Astrocyte of the spinal cord (primary cell): ENCODE measurements at places on chromosomes 3 and 15.

GRCh38 chr15:38991126-38991525 is 426.5 kb upstream of the RASGRP1 start:
- DNase-seq = peak; percentile 51

- peak; percentile 91 for DNase-seq
Measured at GRCh38 chr3:169085827-169086226, 577.7 kb downstream of the MECOM start.

DNA sequence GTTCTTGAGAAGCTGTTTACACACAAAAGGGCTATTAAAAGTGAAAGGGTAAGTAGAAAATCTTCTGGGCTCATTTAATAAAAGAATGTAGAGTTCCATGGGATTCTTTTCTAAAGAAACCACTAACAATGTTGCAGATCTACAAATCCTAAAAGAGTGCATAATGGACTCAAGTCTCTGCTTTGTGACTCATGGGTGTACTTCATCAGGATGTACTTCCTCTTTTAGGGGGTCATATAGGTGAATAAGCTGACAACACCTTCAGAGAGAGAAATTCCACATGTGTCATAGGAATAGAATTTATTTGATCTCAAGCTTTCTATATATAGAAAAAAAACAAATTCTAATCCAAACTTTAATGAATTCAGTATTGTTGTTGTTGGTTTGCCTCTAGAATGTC is 355.5 kb downstream of the TIGIT start:
- DNase-seq = peak; percentile 69

DNA sequence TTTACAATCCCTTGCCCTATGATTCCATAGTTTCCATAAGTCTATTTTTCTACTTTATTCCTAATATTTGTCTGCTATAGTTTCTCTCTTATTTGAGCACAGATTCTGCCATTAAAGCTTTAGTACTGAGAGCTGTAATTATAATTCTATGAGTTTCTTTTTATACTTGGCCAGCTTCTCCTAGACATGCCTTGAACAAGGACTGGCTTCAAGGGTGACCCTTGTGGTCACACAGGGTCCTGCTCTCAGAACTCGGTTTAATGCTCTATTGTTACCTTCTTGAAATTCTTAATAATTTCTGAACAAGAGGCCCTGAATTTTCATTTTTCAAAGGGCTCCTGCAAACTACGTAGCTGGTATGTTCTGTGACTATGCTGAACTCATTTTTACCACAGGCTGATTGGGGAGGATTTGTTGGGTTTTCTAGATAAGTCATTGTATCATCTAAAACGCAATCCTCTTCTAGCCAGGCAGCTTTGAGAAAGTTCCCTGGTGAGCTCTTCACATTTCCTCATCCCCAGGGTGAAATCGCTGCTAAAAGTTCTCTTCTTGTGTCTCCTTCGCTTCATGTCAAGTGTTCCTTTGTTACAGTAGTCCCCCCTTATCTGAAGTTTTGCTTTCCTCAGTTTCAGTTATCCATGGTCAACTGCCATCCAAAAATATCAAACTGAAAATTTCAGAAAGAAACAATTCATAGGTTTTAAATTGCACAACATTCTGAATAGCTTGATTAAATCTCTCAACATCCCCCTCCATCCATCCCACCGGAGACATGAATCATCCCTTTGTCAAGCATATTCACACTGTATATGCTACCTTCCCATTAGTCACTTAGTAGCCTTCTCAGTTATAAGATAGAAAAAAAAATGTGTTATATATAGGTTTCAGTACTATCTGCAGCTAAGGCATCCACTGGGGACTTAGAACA is 12.6 kb upstream of the PLCL2 start:
- no peak for DNase-seq

GRCh38 chr3:56751056-56751707 is 50.6 kb downstream of the ARHGEF3 start:
- DNase-seq = no peak

DNA sequence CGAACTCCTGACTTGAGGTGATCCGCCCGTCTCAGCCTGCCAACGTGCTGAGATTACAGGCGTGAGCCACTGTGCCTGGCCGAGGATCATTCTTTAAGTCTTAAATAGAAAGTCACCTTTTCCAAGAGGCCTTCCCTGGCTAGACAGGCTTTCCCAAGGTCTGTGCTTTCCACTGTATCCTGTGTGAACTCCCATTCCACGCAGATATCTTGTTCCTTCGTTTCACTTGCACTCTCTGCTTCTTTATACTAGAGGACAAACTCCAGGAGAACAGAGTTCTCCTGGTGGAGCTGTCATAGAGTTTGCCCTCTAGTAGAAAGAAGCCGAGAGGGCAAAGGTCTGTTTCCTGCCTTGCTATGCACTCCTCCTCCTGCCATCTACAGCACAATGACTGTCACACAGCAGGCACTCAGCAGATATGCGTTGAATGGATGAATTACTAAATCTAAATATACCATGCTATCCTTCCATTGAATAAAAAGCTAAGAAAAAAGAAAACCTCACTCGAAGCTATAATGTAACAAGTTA is 211.2 kb downstream of the FOXP1 start:
- no peak for DNase-seq

DNA sequence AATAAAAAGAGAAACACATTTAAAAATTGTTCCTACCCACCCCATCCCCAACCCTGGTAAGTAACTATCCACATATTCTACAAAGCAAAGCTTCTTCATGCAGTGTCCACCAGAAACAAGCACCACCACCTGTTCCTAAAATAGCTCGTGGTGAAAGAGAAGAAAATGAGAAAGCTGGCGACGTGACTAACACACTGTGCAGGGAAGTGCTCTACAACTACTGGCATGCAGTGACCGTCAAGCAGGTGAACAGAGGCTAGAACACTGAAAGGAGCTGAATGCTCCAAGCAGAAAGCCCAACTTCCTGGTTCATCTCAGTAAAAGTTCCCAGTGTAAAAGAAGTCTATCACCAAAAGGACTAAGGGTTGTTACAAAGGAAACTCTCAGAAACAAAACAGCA is 80.7 kb downstream of the NR2E3 start:
- no peak for DNase-seq

DNA sequence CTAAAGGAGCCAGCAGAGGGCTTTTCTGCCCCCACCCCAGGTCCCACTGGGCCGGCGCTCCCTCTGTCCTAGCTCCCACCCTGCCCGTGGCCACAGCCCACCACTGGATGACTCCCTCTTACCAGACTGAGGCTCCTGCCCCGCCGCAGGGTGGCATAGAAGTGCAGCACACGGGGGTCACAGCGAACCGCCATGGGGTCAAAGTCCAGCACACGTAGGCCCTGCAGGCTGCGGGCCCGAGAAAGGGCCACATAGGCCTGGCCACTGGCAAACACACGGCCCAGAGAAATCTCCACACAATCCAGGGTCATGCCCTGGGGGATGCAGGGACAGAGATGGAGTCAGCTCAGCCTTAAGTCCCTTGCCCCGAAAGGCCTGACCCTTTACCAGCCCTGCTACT is 9.0 kb downstream of the PIF1 start:
- DNase-seq = no peak

DNA sequence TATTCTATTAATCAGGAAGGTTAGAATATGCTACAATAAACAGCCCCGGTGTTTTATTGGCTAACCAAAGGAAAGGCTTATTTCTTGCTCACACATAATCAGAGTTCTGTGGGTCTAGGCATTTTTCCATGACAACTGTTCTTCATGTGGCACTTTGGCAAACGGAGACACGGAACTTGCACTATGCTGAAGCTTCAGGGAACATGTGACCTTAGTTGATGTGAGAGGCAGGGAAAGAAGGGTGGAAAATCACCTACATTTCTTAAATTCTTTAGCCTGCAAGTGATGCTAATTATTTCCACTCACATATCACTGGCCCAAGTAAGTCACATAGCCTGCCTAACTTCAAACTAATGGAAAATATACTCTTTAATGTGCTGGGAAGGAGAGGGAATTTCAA is 344.6 kb downstream of the SV2B start:
- no peak for DNase-seq

DNA sequence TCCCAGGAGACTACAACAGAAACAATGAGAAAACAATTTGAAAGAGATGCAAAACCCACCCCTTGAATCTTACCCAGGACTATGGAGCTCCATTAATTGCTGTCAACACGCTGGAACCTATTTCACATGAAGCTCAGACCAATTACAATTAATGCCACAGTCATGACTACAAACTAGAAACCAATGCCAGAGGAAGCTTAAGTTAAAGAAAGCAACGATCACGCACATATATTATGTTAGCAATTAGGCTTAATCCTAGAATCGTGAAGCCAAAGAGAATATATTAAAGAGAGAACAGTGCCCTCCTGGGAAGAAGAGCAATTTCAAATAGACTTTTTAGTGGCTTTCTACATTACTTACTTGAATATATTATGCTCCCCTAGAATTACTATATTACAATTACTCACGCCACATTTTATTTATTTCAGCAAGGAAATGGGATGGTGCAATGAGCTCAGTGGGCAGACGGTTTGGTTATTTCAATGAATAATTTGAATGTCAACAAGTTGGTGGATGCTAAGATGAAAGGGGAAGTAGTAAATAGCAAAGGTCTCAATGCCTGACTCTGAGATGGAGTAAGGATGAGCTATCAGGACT is 125.5 kb downstream of the GREM1 start:
- no peak for DNase-seq

- no peak for DNase-seq
Measured at GRCh38 chr3:30297112-30297511, 309.3 kb upstream of the TGFBR2 start.

DNA sequence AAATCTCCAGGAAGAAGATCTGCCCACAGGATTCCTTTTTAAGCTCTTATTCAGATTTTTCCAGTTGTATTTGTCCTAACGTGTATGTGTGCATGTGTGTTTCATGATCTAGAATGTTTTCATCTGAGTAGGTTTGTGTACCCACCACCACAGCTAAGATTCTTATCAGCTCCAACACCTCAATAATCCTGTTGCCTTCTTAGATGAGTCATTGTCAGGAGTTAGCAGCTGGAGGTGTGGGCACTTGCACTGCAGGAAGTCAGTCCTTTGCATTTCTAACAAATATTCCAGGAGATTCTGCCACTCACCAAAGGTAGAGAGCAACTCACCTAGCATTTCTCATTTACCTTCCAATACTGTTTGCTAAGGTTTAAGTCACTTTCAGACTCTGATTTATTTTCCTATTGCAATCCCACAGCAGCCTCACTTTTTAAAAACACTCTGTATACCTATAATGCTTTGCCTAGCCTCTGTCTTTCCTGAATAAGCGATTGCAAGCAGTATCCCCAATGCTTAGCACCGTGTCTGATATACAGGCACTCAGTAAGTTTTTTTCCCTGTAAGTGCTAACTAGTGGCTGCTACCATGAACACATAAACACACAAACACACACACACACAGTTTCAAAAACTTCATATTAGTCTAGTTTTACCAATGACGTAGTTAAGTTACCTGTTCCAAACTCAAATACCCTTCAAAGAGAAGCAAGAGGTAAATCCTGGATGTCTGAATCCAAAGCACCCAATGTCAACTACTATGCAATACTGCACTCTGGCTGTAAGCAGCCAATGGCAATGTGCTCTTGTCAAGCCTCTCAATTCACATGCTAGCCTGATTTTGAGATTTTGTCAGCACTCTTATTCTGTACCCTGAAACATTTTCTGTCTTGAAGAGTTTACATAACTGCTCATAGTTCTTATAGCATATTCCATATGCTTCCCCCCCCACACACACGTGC is 713.5 kb upstream of the LMCD1 start:
- DNase-seq = peak; percentile 10

DNA sequence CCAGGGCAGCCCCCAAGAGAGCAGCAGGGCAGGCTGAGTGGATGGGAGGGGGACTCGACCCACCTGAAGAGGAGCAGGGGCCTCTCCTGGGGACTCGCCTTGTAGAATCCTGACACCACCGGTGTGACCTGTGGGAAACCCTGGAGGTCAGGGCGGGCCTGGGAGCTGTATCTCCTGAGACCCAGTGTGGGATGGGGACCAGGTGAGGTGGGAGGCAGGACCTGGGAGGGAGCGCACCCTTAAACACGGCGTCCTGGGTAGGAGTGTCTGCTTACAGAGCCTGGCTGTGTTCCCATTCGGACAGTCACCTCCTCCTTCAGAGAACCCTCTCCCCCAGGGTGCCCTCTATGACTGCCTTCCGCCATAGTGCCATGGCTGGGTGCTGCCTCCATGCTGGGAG is 27.1 kb downstream of the C15orf39 start:
- DNase-seq = no peak

- DNase-seq = no peak
Measured at GRCh38 chr3:164004205-164004604, 1074.1 kb downstream of the SI start.

DNA sequence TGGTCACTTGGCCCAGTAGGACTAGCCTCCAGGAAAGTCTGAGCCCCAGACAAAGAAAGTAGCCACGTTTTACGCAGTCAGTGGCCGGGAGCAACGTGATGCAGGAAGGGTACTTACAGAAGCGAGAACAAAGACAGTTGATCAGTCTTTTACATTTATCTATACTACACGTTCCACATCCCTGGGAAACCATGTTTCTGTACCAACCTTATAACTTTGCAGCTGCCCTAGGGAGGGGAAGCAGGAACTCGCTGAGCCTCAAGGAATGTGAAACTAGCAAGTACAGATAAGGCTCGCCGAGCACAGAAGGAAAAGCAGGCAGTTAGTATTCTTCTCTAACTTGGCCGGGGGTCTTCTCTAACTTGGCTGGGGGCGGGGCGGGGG is 3.4 kb upstream of the KNL1 start:
- DNase-seq = no peak
